Endothelial cell (in vitro differentiated cells): ENCODE measurements at places on chromosomes 4 and X. TPM values are rescaled to one million over a fixed set of nuclear protein-coding genes. Genes with fewer than 3 reads are reported as not detected.

Gene SSX3
- not detected for total RNA-seq

Gene CLDN22
- total RNA-seq, result not detected

Gene MAP3K15
- 1.7 TPM for total RNA-seq

DNA sequence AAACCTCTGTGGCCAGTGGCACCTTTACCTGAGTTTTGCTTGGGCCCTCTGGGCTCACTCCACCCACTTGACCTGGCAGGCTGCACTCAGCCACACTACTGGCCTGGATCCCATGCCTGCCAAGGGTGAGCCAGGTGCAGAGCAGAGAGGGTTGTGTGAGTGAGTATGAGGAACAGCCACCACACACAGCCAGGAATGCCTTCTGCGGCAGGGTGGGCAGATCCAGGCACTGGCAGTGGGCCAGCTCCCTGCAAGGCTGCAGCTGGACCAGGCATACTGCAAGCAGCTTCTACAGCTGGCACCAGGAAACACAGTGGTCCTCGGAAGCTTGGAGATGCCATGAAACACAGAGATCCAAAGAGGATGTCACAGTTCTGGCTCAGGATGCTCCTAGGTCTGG lies 570.1 kb upstream of the ACTRT1 start:
- peaks cover 2% of the 10 kb centered on the region for H3K27me3 ChIP-seq
- H3K4me3 ChIP-seq, result no peak overlapping the region
- no peaks in the 10 kb centered on the region for H3K36me3 ChIP-seq
- H3K27ac ChIP-seq, result no peak overlapping the region
- no peaks in the 10 kb centered on the region for H3K4me1 ChIP-seq
- no peak for DNase-seq

- no peaks in the 10 kb centered on the region for H3K27me3 ChIP-seq
- no peaks in the 10 kb centered on the region for H3K36me3 ChIP-seq
- no peak overlapping the region for H3K4me3 ChIP-seq
These were observed 730.8 kb downstream of the IL1RAPL1 start for GRCh38 chrX:29318012-29318411.

DNA sequence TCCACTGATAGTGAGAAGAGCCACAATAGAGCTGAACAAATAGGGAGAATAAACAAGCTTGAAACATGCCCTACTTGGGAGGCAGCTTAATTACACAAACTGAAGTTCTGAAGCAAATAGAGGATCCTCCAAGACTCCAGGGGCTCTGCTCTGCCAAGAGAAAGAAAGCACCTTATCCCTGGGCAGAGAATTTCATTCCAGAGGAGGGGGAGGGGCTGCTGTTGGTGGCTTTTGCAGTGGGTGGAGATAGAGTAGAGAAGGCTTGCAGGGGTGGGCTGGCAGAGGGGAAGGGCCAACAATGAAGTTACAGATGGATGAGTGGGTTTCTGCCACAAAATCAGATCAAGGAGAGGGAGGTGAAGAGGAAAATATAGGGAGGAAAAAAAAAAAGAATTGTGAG lies 1.0 kb upstream of the LPAR4 start:
- peaks cover 3% of the 10 kb centered on the region for H3K4me1 ChIP-seq
- H3K27ac ChIP-seq, result no peak overlapping the region
- H3K36me3 ChIP-seq, result no peaks in the 10 kb centered on the region
- DNase-seq, result no peak
- H3K4me3 ChIP-seq, result no peak overlapping the region

DNA sequence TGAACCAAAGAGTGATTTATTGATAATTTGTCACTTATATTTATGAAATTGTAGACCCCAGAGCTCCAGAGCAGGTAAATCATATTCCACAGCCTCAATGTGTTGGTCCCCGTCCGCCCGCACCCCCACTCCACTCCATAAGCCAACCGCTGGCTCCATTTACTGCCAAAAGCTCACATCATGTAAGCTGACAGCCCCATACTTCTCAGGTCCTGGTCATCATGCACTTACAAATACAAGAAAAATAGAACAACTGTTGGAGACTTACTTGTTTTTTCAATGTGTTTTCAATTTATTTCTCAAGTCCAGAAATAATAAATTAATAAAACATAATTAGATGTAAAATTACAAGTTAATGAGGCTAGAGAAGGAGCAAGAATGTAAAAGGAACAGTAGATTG lies 235.7 kb upstream of the HAND2 start:
- no peak for DNase-seq
- H3K4me3 ChIP-seq, result no peak overlapping the region
- H3K27ac ChIP-seq, result peak overlapping the region; percentile 83
- H3K36me3 ChIP-seq, result no peaks in the 10 kb centered on the region
- H3K4me1 ChIP-seq, result peaks cover 4% of the 10 kb centered on the region
- peaks cover under 1% of the 10 kb centered on the region for H3K27me3 ChIP-seq

GRCh38 chr4:158729716-158730559 lies 6.7 kb upstream of the PPID start:
- no peak overlapping the region for H3K27ac ChIP-seq
- H3K27me3 ChIP-seq, result no peaks in the 10 kb centered on the region
- H3K4me1 ChIP-seq, result peaks cover 14% of the 10 kb centered on the region

DNA sequence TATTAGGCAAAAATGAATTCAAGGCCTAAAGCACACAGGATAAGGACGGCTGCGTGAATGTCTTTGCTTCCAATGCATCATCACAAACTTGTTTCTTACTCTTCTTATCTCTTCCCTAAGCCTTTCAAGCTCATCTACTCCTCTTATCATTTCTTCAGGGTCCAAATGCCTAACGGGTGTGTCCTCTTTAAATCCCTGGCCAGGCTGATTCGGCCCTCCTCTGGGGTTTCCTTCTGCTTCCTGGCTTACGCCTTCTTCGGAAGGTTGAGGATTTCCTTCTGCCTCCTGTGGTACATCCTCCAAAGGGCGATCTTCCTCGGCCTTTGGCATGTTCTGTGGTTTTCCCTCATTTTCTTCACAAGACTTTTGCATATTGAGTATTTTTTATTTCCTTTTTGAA lies 1.3 kb downstream of the TCEAL8 start:
- peak overlapping the region; percentile 98 for H3K4me3 ChIP-seq
- H3K27ac ChIP-seq, result peak overlapping the region; percentile 99
- peaks cover 15% of the 10 kb centered on the region for H3K4me1 ChIP-seq
- peaks cover 3% of the 10 kb centered on the region for H3K27me3 ChIP-seq
- H3K36me3 ChIP-seq, result peaks cover 5% of the 10 kb centered on the region

DNA sequence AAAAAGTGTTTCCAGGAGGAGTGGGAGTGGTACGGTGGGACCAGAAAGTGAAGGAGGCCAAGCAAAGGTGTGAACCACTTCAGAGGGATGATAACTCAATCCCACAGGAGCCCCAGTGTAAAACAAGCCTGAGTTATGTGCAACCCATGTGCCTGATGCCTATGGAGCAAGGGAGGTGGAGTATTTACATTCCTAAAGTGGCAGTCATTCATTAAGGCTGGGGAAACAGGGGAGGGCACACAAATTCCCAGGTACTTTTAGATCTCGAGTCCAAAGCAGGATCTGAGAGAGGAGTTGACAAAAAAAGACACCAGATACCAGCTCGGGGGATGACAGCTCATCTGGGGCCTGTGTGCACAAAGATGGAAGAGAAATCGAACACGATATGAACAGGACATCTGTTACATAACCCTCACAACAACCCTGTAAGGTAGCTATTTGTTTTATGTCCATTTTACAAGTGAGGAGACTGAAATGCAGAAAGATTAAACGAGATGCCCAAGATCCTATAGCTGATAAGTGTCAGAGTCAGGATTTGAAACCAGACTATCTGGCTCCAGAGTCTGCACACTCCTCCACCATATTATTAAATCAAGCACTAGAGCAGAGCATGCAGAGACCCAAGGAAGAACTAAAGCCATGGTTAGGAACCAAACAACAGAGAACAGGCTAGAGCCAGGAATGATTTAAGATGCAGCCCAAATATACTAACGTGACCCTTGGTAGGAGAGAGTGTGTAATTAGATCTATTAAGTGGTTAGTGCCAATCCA lies 91.9 kb upstream of the MAPK10 start:
- DNase-seq, result no peak
- peak overlapping the region; percentile 2 for H3K4me3 ChIP-seq
- H3K27me3 ChIP-seq, result peaks cover 4% of the 10 kb centered on the region
- peak overlapping the region; percentile 0 for H3K27ac ChIP-seq
- no peaks in the 10 kb centered on the region for H3K36me3 ChIP-seq

DNA sequence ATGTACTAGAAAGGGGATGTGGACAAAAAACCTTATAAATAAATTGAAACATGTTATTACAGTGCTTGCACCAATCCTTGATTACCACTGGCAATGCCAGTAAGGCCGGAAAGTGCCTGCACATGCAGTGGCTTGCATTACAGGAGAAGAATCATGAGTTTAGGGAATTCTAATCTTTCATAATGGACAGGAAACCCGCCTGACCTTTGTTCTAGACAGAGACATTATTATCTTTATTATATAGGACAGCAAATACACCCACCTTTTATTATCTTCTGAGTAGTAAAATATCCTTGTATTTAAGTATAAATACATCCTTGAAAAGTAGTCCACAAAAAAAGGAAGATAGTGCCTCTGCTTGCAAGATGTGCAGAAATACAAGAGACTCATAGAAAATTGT lies 379.9 kb upstream of the LCORL start:
- H3K27me3 ChIP-seq, result no peaks in the 10 kb centered on the region
- DNase-seq, result no peak
- H3K36me3 ChIP-seq, result no peaks in the 10 kb centered on the region
- peaks cover 5% of the 10 kb centered on the region for H3K4me1 ChIP-seq

DNA sequence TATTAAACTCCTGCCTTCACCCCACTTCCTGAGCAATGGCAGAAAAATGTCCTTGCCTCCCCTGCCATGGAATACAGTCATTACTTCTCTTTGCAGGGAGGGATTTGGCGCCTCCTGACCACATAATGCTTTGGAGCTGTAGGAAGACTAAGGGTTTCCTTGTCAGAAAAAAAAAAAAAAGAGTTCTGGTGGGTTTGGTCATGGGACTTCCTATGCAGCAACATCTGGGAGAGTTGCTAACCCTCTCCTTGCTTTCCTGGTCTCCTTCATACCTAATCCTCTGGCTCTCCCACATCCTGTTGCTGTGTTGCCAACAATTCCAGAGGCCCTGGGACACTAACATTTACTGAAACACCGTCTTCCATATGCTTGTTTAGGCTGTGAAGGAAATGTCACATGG lies 75.1 kb upstream of the MBNL3 start:
- H3K4me3 ChIP-seq, result no peak overlapping the region
- H3K27me3 ChIP-seq, result peaks cover 2% of the 10 kb centered on the region
- no peak overlapping the region for H3K27ac ChIP-seq
- H3K4me1 ChIP-seq, result peaks cover 11% of the 10 kb centered on the region
- H3K36me3 ChIP-seq, result no peaks in the 10 kb centered on the region
- no peak for DNase-seq

DNA sequence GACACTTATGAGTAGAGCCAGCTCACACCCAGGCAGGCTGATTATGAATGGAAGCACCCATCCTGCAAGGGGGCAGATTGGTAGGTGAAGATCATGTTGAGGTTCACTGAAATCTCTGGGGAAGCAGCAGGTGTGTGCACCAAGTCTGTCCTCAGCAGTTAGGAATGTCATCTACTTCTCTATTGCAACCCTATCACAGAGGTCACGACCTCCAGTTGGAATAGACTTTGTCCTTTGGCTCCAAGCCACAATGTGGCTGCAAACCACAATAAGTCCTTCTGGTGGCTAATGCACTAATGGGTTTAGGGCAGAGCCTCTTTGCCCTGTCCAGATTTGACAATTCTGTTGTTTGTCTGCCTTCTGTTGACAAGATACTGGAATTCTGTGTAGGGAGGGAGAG lies 1056.7 kb downstream of the PCDH19 start:
- H3K27me3 ChIP-seq, result no peaks in the 10 kb centered on the region
- peaks cover 3% of the 10 kb centered on the region for H3K36me3 ChIP-seq
- DNase-seq, result no peak
- H3K4me1 ChIP-seq, result no peaks in the 10 kb centered on the region

- peak overlapping the region; percentile 97 for H3K4me3 ChIP-seq
- peak overlapping the region; percentile 95 for H3K27ac ChIP-seq
- H3K27me3 ChIP-seq, result peaks cover 3% of the 10 kb centered on the region
- H3K4me1 ChIP-seq, result no peaks in the 10 kb centered on the region
These were observed 86.2 kb upstream of the HPRT1 start for GRCh38 chrX:134373736-134374135.

DNA sequence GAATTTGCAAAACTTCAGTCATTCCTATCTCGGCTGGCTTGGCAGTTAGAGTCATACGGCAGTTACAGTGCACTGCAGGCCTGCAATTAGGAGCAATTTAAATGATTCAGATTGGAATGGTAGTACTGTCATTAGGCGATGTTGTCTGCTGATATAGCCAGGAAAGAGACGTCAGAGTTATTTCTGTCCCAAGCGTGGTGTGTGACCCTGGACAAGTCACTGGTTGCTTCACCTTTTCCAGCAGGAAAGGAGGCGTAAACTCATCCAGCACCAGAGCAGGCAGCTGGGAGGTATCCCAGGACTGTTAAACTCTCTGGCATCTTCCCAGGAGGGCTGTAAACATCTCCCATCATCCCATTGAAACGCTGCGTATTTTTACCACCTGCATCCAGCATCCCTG lies 836 bp upstream of the LNX1 start:
- peak overlapping the region; percentile 84 for H3K4me3 ChIP-seq
- H3K4me1 ChIP-seq, result peaks cover 61% of the 10 kb centered on the region
- H3K27ac ChIP-seq, result peak overlapping the region; percentile 89
- H3K36me3 ChIP-seq, result no peaks in the 10 kb centered on the region
- H3K27me3 ChIP-seq, result peaks cover 4% of the 10 kb centered on the region

GRCh38 chrX:147376601-147377422 lies 534.9 kb upstream of the FMR1 start:
- H3K4me3 ChIP-seq, result no peak overlapping the region
- H3K27me3 ChIP-seq, result no peaks in the 10 kb centered on the region
- no peak for DNase-seq

- H3K27me3 ChIP-seq, result no peaks in the 10 kb centered on the region
- no peak overlapping the region for H3K4me3 ChIP-seq
- DNase-seq, result no peak
- H3K27ac ChIP-seq, result no peak overlapping the region
- no peaks in the 10 kb centered on the region for H3K4me1 ChIP-seq
These were observed 127.8 kb downstream of the MAGEE1 start for GRCh38 chrX:76555269-76555668.

- no peaks in the 10 kb centered on the region for H3K36me3 ChIP-seq
- H3K27me3 ChIP-seq, result peaks cover 5% of the 10 kb centered on the region
- no peak overlapping the region for H3K4me3 ChIP-seq
- no peaks in the 10 kb centered on the region for H3K4me1 ChIP-seq
- no peak overlapping the region for H3K27ac ChIP-seq
- DNase-seq, result peak; percentile 7
These were observed 13.3 kb upstream of the IL3RA start for GRCh38 chrX:1323315-1323714.

GRCh38 chr4:109433205-109434006 lies at the start of gene SEC24B:
Gene SEC24B, plus strand, starts transcription at chr4:109433815. Its CDS starts 55 bp downstream, at chr4:109433870.
- H3K27ac ChIP-seq, result peak within 1 kb of the TSS; percentile 99
- H3K36me3 ChIP-seq, result peaks cover 5% of the 10 kb centered on the region
- H3K27me3 ChIP-seq, result peaks cover 2% of the 10 kb centered on the region
- H3K4me1 ChIP-seq, result peaks cover 39% of the 10 kb centered on the region

DNA sequence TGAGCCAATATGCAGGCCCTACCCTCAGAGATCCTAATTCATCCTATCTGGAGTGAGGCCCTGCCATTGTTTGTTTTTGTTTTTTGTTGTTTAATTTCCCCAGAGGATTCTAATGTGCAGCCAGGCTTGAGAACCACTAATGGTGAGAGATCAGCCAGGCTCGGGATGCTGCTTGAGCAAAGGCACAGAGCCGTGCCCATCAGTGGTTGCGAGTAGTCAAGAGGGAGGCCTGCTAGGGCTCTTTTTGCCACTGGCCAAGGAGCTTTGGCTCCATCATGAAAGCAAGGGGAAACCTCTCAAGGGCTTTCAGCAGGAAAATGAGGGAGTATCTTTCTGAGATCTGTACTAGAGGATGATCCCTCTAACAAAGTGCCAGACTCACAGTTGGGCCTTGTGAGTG lies 2.7 kb downstream of the TCEANC start:
- no peak overlapping the region for H3K27ac ChIP-seq
- no peaks in the 10 kb centered on the region for H3K4me1 ChIP-seq
- no peaks in the 10 kb centered on the region for H3K36me3 ChIP-seq
- no peaks in the 10 kb centered on the region for H3K27me3 ChIP-seq
- DNase-seq, result no peak
